Activated T-cell treated with anti-CD3 and anti-CD28 coated beads for 48 hours (primary cell): ENCODE measurements at places on chromosomes 1 and 21.

DNA sequence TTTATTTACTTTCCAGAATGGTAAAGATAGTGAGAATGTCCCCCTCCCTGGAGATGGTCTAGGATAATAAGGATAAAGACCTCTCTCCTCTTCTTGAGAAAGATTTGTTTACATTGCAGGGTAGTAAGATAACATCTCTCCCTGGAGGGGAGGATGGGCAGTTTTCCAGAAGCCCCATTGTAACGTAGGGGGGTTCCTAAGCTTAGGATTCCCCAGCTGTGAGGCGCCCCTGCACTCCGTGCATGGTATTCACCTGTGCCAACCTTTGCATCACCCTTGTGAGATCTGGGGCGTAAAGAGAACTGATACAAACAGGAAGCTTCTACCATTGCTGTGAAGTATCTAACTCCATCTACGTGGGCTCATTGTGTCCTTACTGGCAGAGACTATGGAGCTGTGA is 148.7 kb upstream of the DNAH14 start:
- DNase-seq: no peak

GRCh38 chr21:28937737-28938136 is 54.9 kb downstream of the LTN1 start:
- DNase-seq: no peak

- peak; percentile 74 for DNase-seq
Measured at GRCh38 chr1:204162494-204163074, 3.6 kb downstream of the REN start.

DNA sequence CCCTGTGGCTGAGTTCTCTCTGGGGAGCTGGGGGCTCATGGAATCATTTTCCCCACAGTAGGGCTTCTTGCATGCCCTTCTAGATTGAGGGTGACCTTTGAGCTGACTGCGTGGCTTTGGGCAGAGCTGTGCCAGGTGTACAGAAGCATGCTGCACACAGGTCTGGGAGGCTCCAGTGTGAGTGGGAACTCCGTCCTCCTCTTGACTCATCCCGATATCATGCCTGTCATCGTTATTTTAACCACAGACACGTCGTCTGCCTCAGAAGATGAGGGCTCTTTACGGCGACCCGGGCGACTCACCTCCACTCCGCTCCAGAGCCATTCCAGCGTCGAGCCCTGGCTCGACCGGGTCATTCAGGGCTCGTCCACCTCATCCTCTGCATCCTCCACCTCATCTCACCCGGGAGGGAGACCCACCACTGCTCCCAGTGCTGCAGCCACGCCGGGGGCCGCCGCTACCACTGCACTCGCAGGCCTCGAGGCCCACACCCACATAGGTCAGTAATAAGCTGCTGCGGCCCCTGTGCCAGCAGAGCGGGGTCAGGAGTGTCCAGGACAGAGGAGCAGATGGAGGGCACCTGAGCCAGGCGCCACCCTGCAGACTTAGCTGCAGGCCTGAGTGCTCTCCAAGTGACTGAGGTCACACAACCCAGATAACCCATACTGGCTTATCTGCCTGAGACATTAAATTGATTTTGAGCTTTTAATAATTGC is 39.8 kb downstream of the DIP2A start:
- DNase-seq: no peak

- no peak for DNase-seq
Measured at GRCh38 chr1:216293683-216294082, 129.6 kb downstream of the USH2A start.

- DNase-seq: no peak
Measured at GRCh38 chr1:230825761-230826160, 42.6 kb downstream of the C1orf198 start.

- DNase-seq: no peak
Measured at GRCh38 chr1:110702260-110702659, 27.5 kb upstream of the KCNA3 start.

DNA sequence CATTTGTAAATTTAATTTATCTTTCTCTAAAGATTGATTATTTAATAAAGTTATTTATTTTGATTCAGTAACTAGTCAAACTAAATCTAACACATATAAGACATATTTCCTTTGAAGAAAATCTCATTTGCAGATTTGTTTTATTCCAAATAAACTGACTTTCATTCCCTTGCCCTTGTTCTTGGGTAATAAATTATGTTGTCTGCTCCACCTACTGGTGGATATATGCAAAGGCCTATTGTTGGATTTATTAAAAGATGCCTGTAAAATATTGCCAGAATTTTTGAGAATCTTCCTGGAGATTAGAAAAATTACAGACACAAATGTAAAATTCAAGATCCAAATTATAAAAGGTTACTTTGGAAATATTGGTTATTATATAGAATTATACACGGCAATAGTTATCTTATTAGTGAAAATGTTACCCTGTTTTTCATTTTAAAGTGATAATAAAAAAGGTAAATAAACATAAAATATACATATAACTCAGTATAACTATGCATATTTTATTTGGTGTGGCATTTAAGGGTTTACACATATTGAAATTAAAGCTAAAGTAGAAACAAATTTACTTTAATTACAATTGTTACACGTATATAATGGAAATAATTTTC is 116.1 kb downstream of the SPATA17 start:
- no peak for DNase-seq

GRCh38 chr1:153342178-153342577 is 6.5 kb downstream of the PGLYRP4 start:
- DNase-seq: no peak

- no peak for DNase-seq
Measured at GRCh38 chr1:81949421-81949820, 148.7 kb downstream of the ADGRL2 start.

DNA sequence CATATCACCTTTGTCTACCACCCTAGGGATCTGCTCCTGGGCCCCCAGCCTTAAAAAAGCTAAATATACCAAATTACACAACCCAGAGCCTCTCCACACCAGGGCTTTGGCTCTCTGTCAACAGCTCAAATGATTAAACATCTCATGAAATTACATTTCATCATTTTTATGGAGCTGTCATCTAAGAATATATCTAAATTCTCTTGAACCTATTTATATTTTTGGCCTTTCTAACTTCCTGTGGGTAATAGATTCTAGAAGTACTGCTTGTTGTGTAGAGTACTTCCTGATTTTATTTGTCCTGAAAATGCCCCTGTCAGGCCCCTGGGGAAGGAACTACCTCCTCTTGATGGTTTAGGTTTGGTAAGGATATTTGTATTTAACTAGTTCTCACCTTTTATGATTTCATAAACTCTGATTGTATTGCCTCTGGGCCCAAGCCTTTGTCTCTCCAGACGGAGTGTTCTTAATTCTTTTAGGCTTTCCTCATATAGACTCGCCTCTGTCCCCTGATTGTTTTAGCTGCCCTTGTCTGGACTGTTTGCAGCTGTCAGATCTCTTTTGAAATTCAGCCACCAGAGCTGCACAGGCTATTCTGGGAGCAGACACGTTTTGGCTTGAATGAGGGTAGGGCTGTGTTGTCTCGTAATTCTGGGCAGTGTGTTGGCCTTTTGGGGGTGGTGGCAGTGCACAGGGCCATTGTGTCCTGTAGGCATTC is 16.6 kb downstream of the MYOG start:
- no peak for DNase-seq

DNA sequence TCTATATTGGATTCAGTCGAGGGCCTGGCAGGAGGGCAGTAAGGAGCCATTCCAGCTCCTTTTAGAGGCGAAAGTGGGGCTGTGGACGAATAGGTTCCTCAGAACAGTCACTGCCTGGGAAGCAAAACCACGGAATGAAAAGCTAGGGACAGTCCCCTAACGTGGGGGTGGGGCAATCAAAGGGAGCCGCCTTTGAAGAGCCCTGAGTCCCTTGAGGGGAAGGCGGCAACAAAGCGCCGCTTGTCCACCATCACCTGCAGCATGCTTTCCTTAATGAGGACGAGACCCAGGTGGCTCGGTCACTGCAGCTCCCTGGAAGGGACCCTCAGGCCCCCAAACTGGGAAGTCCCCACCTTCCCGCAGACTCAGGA is 184.7 kb downstream of the ETS2 start:
- no peak for DNase-seq

GRCh38 chr1:241821363-241821762 is 26.6 kb upstream of the EXO1 start:
- DNase-seq: no peak

- no peak for DNase-seq
Measured at GRCh38 chr1:185850366-185850765, 116.2 kb downstream of the HMCN1 start.

- DNase-seq: no peak
Measured at GRCh38 chr1:55980582-55980981, 598.8 kb downstream of the PLPP3 start.

GRCh38 chr1:161222175-161223019 is 1.0 kb downstream of the APOA2 start:
- no peak for DNase-seq

DNA sequence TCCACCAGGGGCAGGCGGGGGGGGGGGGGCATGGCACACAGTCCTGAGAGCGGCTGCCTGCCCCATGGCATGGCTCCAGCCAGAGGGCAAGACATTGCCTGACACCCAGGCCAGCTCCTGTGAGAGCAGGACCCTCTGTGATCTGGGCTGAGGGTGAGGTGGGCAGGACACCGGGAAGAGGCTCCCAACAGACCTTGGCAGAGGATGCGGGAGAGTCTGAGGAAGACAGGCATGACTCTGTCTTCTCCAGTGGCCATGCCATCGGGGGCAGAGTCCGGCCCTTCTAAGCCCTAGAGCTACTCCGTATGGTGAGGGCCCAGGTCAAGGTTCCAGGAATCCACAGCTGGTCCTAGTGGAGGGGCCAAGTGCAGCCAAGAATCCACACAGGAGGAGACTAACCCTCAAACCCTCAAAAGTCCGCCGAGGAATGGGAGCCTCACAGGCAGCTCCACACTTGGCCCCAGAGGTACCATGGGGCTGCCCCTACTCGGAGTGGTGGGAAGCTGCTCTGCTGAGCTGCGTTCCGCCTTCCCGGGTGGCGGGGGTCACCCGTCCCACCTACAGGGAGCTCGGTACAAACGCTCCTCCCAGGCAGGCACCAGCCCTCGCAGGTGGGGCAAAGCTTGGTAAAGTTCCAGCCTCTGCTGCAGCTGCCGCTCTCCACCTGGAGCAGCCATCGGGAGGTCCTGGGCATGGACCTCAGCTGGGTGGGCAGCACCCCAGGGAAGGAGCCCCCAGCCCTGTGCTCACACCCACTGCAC is 6.5 kb downstream of the ACTRT2 start:
- DNase-seq: no peak

DNA sequence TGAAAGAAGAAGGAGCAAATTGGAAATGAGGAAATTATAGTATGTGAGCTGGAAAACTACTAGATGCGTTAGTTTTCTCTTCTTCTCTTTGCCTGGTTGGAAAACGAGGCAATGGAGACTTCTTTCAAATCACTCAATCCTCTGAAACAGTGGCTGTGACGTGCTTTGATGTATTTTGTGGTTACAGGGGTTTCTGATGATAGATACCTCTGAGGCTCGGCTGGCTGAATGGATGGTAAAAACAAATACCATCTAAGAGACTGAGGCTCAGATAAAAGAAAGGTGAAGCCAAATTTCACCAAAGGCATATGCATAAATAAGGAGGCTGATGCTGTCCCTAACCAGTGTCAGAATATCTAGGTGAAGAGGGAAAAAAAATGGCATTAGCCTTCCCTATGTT is 15.1 kb downstream of the MAB21L3 start:
- DNase-seq: no peak

- no peak for DNase-seq
Measured at GRCh38 chr1:46614604-46614984, 2.0 kb downstream of the MOB3C start.

DNA sequence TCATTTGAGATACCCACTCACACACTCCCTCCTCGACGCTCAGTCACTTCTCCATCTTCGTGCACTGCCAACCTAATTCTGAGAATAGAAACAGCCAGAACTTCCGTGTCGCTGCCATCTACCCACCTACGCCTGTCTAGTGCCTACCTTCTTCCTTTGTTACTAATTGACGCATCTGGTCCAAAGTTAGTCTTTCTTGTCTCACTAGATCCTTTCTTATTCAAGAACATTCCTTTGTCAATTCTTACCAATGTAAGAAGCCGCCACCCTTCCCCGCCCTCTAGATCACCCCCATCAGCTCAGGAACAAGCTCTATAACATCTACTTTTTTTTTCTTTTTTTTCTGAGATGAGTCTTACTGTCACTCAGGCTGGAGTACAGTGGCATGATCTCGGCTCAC is 3.7 kb downstream of the PADI6 start:
- no peak for DNase-seq

DNA sequence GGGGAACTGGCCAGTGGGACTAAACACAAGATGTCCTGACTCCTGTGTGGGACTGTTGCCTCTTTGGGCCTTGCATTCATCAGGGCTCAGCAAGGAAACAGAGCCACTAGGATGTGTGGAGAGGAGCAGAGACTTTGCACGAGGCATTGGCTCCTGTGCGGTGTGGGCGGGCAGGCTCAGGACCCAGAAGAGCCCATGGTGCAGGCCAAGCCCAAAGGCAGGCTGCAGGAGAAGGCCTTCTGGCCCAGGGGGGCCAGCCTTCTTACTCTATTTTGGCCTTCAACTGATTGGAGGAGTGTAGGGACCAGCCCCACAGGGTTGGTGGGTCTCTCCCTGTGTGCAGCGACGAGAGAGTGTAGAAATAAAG is 23.5 kb downstream of the LRRC3 start:
- DNase-seq: no peak

DNA sequence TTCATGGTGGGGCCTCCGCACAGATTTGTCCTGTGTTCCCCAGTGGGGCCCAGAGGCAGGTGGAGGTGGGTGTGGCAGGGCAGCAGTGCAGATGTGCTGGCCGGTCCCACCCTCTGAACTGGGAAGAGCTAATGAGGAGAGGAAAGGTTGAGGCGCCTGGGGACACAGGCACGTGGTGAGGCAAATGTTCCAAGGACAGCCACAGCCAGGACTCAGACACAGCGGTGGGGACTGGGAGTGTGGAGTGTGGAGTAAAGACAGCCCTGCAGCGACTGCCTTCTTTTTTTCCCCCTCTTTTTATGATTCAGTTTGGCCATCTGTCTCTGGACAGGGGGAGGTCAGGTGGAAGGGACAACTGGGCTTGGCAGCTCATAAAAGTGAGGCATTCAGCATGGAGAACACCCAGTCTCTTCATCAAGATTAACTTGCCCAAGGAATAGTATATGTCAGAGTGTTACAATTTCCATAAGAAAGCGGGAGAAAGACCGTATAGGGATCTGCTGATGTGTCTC is 104.2 kb upstream of the GCLM start:
- DNase-seq: no peak

- no peak for DNase-seq
Measured at GRCh38 chr1:100313382-100313781, 38.9 kb upstream of the CDC14A start.

DNA sequence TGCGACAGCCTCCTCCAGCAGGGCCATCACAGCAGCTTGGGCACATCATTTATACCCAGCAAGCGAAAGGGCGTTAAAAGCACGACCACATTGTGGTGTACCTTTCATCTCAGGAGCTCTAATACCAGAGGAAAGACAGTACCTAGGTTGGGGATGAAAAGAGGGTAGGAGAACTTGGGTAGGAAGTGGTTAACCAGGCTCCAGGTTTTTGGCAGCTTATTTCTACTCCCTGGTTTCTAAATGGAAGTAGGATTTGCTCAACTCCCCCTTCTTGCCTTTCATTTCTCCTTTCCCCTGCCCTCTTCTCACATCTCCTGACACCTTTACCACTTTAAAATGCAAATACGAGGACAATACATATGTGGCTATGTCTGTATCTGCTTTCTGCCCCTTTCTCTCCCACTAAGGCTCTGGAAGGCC is 30.2 kb downstream of the FAM177B start:
- DNase-seq: no peak

GRCh38 chr1:190244406-190244805 is 233.3 kb downstream of the BRINP3 start:
- DNase-seq: no peak

- no peak for DNase-seq
Measured at GRCh38 chr1:240093120-240093961, 1.7 kb downstream of the FMN2 start.
